ENCODE measurements at places on chromosomes 2 and 18.

DNA sequence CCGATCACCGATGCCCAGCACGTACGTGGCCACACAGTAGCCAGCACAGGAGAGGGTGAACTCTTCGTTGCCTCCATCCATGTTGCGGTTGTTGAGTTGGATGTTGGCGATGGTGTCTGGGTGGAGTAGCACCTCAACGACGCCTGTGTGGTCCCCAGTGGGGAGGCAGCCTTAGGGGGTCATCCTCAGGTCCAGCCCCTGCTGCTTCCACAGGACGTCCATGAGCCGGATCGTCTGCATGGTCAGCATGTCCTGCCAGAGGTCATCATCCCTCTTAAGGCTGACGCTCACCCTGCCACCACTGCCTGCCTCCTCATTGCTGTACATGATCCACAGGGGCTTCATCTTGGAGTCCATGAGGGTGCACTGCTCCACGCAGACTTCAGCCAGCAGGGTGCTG is 369.3 kb downstream of the CMPK2 start:
- H3K4me1 ChIP-seq = no peaks in the 10 kb centered on the region
- no peaks in the 10 kb centered on the region for H3K27me3 ChIP-seq
- DNase-seq = no peak
- no peaks in the 10 kb centered on the region for H3K36me3 ChIP-seq
- no peak overlapping the region for H3K4me3 ChIP-seq
- no peak overlapping the region for H3K27ac ChIP-seq

- peak; percentile 64 for DNase-seq
- H3K4me1 ChIP-seq = no peaks in the 10 kb centered on the region
Measured at GRCh38 chr2:84906900-84907714, 1.7 kb downstream of the TMSB10 start.

DNA sequence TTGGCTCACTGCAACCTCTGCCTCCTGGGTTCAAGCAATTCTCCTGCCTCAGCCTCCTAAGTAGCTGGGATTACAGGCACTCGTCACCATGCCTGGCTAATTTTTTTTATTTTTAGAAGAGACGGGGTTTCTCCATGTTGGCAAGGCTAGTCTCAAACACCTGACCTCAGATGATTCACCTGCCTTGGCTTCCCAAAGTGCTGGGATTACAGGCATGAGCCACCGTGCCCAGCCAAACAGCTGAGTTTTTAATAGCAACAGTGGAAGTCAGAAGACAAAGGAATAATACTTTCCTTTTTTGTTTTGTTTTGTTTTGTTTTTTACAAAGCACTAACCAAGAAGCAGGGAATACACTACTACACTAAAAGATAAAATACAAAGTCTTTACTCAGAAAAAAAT is 16.9 kb downstream of the GPR75 start:
- no peaks in the 10 kb centered on the region for H3K4me1 ChIP-seq
- H3K27ac ChIP-seq = no peak overlapping the region

GRCh38 chr2:220998156-220998555 is 573.9 kb downstream of the EPHA4 start:
- H3K4me3 ChIP-seq = no peak overlapping the region
- H3K4me1 ChIP-seq = peaks cover 10% of the 10 kb centered on the region
- H3K36me3 ChIP-seq = no peaks in the 10 kb centered on the region
- H3K27ac ChIP-seq = no peak overlapping the region
- H3K27me3 ChIP-seq = no peaks in the 10 kb centered on the region
- no peak for DNase-seq

GRCh38 chr18:25341831-25342230 is 10.1 kb downstream of the ZNF521 start:
- no peak for DNase-seq
- H3K27me3 ChIP-seq = peaks cover 22% of the 10 kb centered on the region
- no peaks in the 10 kb centered on the region for H3K4me1 ChIP-seq
- no peak overlapping the region for H3K27ac ChIP-seq
- no peaks in the 10 kb centered on the region for H3K36me3 ChIP-seq

- no peak overlapping the region for H3K4me3 ChIP-seq
- DNase-seq = no peak
- no peaks in the 10 kb centered on the region for H3K27me3 ChIP-seq
Measured at GRCh38 chr2:127577503-127577902, 42.0 kb downstream of the MYO7B start.

DNA sequence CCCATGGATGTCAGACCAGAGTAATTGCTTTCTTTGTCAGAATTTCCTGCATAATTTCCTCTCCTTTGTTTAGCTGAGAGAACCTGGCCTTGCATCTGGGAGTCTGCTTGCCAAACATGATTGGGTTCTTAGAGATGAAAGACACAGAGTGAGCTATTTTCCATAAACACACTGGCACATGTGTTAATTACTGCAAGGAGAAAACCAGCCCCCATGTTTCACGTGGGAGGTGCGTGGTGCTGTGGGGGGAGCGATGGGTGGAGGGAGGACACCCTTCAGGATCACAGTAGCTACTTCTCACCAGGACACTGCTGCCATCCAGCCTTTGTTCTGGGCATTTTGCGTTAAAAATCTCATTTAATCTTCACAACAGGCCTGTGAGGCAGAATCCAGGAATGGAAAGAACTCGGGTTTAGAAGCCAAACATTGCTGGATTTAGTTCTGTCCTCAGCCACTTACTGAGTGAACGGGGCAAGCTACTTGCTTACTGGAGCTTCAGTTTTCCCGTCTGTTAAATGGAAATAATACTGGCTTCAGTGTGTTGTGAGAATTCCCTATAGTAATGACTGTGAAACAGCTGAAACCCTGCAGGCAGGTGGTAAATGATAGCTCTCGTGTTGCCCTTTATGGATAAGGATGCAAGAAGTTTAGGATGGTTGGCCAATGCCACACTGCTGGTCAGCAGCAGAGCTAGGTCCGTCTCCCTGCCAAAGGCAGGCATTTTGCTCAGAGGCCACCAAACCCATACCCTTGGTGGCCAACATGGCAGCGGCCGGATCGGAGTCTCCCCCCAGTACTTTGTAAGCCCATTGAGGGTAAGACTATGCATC is 100.1 kb upstream of the ASAP2 start:
- no peak for DNase-seq
- H3K27me3 ChIP-seq = no peaks in the 10 kb centered on the region
- H3K36me3 ChIP-seq = no peaks in the 10 kb centered on the region
- no peak overlapping the region for H3K4me3 ChIP-seq

- DNase-seq = no peak
- H3K4me3 ChIP-seq = no peak overlapping the region
- H3K4me1 ChIP-seq = peaks cover 10% of the 10 kb centered on the region
- no peaks in the 10 kb centered on the region for H3K27me3 ChIP-seq
Measured at GRCh38 chr18:79607361-79607952, 72.1 kb upstream of the CTDP1 start.

GRCh38 chr2:202373490-202373889 is 2.6 kb upstream of the BMPR2 start:
- H3K27me3 ChIP-seq = no peaks in the 10 kb centered on the region
- H3K4me3 ChIP-seq = no peak overlapping the region
- peak; percentile 36 for DNase-seq
- H3K27ac ChIP-seq = peak overlapping the region; percentile 100

- H3K4me3 ChIP-seq = no peak overlapping the region
- no peak overlapping the region for H3K27ac ChIP-seq
- no peaks in the 10 kb centered on the region for H3K27me3 ChIP-seq
- no peaks in the 10 kb centered on the region for H3K4me1 ChIP-seq
- no peaks in the 10 kb centered on the region for H3K36me3 ChIP-seq
Measured at GRCh38 chr2:112884869-112885505, 26.0 kb upstream of the IL37 start.

DNA sequence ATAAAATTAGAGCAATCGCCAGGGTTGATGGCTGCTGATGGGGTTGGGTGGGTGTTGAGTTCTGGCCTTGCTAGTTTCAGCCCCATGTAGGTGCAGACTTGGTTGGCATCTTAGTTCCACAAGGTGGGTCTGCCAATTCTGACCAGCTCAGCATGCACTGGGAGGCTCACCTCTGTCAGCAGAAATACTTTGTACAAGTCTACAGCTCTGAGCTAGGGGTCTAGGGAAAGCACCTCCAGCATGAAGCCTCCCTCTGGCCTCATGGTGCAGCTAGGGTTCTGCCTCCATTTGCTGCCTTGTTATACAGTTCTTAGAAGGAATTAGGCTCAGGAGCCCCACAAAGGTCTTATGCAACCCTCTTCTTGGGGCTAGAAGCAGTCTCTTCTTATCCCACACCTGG is 278.9 kb upstream of the HDAC4 start:
- no peak overlapping the region for H3K27ac ChIP-seq
- no peak overlapping the region for H3K4me3 ChIP-seq
- no peaks in the 10 kb centered on the region for H3K36me3 ChIP-seq
- H3K27me3 ChIP-seq = no peaks in the 10 kb centered on the region
- no peaks in the 10 kb centered on the region for H3K4me1 ChIP-seq

GRCh38 chr2:42055573-42056514 is 8.0 kb downstream of the PKDCC start:
- peak overlapping the region; percentile 95 for H3K27ac ChIP-seq
- H3K4me1 ChIP-seq = peaks cover 85% of the 10 kb centered on the region
- DNase-seq = peak; percentile 89
- H3K27me3 ChIP-seq = no peaks in the 10 kb centered on the region

- H3K4me3 ChIP-seq = no peak overlapping the region
- H3K27me3 ChIP-seq = no peaks in the 10 kb centered on the region
- H3K27ac ChIP-seq = peak overlapping the region; percentile 90
- peak; percentile 96 for DNase-seq
- H3K36me3 ChIP-seq = no peaks in the 10 kb centered on the region
Measured at GRCh38 chr2:127064642-127065250, 42.2 kb downstream of the BIN1 start.

GRCh38 chr2:178084273-178084672 is 11.7 kb upstream of the PDE11A start:
- no peak overlapping the region for H3K4me3 ChIP-seq
- H3K36me3 ChIP-seq = no peaks in the 10 kb centered on the region
- H3K4me1 ChIP-seq = no peaks in the 10 kb centered on the region
- DNase-seq = no peak
- H3K27ac ChIP-seq = no peak overlapping the region

DNA sequence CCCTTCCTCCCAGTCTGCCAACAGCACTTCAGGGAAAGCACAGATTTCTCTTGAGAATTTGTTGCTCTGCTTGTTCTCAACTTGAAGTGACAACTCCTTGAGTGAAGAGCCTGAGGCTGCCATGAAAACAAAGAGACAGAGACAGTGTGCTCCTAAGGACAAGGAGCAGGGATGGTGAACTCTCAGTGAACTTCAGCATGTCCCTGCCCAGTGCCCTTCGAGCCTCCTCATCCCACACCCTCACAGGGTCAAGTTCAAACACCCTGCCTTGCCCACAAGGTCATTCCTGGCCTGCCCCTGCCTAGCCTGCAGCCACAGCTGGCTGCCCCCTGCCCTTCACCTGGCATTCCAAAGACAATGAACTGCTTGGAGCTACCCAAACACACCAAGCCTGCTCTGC is 343.5 kb upstream of the KLHL29 start:
- no peaks in the 10 kb centered on the region for H3K4me1 ChIP-seq
- H3K27me3 ChIP-seq = no peaks in the 10 kb centered on the region
- no peak overlapping the region for H3K4me3 ChIP-seq
- no peaks in the 10 kb centered on the region for H3K36me3 ChIP-seq
- DNase-seq = no peak
- no peak overlapping the region for H3K27ac ChIP-seq

All from hepatocyte (in vitro differentiated cells).